Tibial nerve (tissue), 4 donors: ENCODE measurements at places on chromosomes 11 and 22. TPM values are rescaled to one million over a fixed set of nuclear protein-coding genes. Genes with fewer than 3 reads are reported as not detected.

- no peak for DNase-seq
Measured at GRCh38 chr11:94595076-94595475, 27.9 kb downstream of the PIWIL4 start.

GRCh38 chr11:111319296-111319695 lies 20.9 kb downstream of the POU2AF3 start:
- DNase-seq: no peak

GRCh38 chr22:32334660-32335365 lies 22.9 kb upstream of the RFPL3 start:
- no peak for DNase-seq

The GDPD4 gene
- not detected for total RNA-seq

The SLC37A2 gene
- 3.9 TPM for total RNA-seq

The AQP11 gene
- 0.78 TPM for total RNA-seq

GRCh38 chr22:32971276-32971675 lies 86.9 kb downstream of the SYN3 start:
- DNase-seq: no peak

The SHANK2 gene
- 2.0 TPM for total RNA-seq

- DNase-seq: no peak
Measured at GRCh38 chr22:22133910-22134309, 110.7 kb upstream of the VPREB1 start.

- DNase-seq: no peak
Measured at GRCh38 chr11:86301742-86302091, 323 bp upstream of the HIKESHI start.

The PGA5 gene
- not detected for total RNA-seq

DNA sequence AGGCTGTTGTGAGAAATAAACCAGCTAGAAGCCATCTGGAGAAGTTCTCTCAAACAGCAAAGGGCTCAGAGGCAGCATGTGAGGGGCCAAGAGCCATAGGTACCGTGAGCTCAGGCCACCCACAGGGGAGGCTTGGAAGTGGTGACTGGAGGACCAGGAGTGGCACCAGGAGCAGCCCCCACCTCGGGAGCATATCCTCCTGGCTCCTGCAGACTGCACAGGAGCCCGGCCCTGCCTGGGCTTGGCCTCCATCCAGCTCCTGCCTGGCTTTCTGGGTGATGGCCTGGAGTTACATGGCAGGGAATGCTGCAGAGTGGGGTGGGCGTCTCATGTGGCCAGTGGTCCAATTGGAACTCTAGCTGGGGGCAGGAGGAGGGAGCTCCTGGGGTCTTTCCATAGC lies 4.2 kb upstream of the MPPED1 start:
- DNase-seq: no peak

GRCh38 chr11:82229341-82229740 lies 504.3 kb downstream of the FAM181B start:
- no peak for DNase-seq

GRCh38 chr11:68855205-68855981 lies 13.7 kb upstream of the CPT1A start:
- DNase-seq: no peak

The ANO3 gene
- 0.90 TPM for total RNA-seq

The GVQW3 gene
- total RNA-seq: 2.1 TPM

GRCh38 chr11:19201737-19202605 lies at the start of gene CSRP3:
Gene CSRP3 (minus strand): TSS chr11:19201983. CDS start chr11:19192448, 9,535 bp downstream.
- DNase-seq: no peak

The GSTT2B gene
- 0.66 TPM for total RNA-seq

DNA sequence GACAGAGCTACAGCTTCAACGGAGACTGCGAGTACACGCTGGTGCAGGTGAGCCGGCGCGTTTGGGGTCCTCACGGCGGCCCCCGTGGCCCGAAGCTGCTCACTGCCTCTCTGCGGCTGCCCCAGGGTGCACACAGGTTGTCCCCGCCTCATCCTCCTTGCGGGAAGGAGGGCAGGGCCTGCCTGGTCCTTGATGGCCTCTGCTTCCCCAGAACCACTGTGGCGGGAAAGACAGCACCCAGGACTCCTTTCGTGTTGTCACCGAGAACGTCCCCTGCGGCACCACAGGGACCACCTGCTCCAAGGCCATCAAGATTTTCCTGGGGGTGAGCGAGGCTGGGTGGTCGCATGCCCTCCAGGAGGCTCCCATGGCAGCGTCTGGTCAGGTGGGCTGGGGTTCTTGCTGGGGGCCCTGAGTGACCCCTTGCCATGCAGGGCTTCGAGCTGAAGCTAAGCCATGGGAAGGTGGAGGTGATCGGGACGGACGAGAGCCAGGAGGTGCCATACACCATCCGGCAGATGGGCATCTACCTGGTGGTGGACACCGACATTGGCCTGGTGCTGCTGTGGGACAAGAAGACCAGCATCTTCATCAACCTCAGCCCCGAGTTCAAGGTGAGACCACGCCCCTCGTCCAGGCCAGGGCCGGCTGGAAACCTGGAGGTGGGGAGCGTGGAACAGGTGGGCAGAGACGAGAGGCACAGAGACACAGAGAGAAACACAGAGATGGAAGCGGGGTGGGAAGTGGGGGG lies 19.4 kb downstream of the MUC5AC start:
- no peak for DNase-seq

GRCh38 chr11:115501502-115501892 lies 2.7 kb downstream of the CADM1 start:
- no peak for DNase-seq

DNA sequence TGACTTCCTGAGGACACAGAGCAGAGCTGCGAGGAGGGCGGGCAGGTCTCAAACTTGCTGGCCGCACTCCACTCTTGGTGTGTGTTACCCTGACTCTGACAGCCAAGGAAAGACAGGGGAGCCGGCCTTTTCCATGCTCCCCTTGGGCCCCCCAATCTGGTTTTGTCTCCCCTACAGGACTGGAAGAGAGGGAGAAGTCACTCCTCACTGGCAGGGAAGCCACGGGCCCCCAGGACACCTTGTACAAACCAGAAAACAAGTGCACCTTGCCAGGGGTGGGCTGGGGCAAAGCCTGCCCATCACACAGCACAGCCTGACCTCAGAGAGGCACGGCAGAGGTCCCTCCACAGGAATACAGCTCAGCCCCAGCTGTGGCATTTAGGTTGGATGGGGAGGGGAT lies 20.2 kb downstream of the CBX7 start:
- DNase-seq: no peak

GRCh38 chr11:117070016-117070415 lies 28.2 kb downstream of the SIK3 start:
- no peak for DNase-seq

The UBASH3B gene
- 5.1 TPM for total RNA-seq

DNA sequence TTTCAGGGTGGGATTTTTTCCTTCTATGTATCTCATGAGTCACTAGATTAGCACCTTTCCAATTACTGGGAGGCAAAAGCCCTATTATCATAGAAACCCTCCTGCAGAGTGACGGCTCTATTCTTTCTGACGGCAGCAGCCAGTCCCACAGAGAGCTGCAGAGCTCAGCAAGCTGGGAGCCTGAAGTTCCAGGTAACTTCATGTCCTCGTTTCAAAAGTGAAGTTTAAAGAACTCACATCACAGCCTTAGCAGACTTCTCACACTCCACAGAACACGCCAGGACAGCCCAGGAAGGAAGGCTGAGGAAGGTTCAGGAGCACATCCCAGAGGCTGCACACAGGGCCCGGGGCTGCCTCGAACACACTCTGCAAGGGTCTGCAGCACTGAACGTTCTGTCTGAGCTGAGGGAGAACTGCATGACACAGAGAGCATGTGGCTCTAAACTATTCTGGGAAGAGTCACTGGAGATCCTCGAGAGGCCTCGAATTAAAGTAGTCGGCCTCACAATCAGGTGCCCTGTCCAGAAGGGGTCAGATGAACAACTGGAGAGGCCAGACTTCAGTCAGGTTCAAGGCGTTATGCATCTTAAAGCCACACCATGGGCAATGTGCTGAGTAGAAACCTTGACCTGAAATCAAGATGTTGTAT lies 104.2 kb upstream of the DRD2 start:
- no peak for DNase-seq

DNA sequence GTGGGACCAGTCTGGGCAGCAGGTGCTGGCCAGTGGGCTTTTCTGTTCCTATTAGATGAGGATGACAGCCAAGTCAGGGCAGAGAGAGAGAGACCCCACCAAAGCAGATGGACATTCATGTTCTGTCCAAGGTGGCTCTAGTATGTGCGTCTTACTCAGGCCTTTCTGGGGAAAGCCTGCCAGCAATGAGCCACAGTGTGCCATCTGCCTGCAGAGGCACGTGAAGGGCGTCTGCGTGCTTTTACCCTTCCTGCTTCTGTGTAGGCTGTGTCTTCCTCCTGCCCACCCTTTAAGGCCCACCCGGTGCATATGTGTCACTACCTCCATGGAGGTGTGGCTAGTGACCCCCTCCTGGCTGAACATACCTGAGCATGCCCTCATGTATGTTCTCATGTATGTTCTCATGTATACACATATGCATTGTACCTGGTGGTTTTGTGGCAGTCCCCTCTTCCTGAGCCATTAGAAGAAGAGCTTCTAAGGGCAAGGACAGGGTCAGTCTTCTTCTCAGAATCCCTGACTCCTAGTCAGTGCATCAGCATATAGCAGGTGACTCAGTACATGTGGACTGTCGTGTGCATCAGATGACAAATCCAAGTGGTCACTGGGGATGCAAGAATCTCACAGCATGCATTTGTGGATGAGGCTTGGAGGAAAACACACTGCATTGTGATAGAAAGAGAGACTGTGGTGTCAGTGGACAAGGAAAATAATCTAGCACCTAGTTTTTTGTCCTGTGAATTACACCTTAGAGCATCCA lies 90.4 kb upstream of the YWHAH start:
- no peak for DNase-seq

The MN1 gene
- total RNA-seq: 3.9 TPM

DNA sequence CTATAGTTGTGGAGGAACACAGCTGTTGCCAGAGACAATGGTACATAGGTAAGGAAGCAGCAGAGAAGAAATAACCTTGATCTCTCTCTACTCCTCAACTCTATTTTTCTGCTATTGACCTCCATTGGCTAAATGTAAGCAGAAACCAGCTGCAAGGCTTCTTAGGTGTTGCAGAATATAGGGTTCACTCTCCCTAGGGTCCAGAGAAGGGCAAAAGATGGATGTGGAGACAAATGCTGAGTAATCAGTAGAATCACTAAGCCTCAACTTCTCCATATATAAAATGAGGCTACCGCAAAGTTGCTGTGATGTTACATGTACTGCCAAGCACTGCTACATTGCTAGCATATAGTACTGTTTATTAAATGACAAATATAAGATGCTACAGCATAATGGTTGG lies 120.6 kb downstream of the PDE3B start:
- no peak for DNase-seq

GRCh38 chr11:76279646-76280045 lies 73.3 kb upstream of the WNT11 start:
- DNase-seq: no peak

The KRTAP5-1 gene
- not detected for total RNA-seq

DNA sequence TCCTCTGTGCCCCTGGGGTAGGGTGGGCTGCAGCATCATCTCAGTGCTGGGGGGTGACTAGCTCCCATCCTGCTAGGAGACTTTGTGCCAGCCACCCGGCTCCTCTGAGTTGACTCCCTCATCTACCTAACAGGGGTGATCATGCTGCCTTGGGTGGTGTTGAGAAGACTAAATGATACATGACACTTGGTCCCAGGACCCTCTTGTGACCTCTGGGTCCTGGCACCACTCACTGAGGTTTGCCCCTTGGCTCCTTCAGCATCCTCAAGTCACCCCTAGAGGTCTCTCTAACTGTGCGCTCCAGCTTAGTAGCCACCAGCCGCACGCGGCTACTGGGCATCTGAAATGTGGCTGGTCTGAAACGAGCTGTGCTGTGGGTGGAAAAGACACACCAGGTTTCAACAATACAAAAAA lies 72.1 kb downstream of the LRRC32 start:
- DNase-seq: no peak

The OVCH2 gene
- total RNA-seq: not detected

DNA sequence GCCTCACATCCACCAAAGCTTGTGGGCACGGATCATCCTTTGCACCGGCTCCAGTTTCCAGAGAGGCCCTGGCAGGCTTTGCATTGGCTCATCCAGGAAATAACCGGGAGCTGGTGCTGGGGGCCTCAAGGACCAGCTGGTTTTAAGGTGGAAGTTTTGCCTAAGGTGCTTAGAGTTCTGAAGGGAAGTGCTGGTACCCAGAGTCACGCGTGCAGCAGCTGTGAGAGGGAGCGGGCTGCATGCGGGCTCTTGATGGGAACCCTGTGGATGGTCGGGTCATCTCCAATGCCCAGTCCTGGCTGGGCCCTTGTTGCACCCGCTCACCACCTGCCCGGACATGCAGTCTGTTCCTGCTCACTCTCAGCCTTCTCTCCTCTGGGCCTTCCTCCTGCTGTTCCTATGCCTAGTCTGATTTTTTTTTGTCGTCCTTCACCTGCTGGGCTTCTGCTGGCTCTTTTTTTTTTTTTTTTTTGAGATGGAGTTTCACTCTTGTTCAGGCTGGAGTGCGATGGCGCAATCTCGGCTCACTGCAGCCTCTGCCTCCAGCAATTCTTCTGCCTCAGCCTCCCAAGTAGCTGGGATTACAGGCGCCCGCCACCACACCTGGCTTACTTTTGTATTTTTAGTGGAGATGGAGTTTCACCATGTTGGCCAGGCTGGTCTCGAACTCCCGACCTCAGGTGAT lies 24.0 kb upstream of the PRR5 start:
- DNase-seq: no peak

- no peak for DNase-seq
Measured at GRCh38 chr11:33333816-33334215, 76.6 kb downstream of the HIPK3 start.

DNA sequence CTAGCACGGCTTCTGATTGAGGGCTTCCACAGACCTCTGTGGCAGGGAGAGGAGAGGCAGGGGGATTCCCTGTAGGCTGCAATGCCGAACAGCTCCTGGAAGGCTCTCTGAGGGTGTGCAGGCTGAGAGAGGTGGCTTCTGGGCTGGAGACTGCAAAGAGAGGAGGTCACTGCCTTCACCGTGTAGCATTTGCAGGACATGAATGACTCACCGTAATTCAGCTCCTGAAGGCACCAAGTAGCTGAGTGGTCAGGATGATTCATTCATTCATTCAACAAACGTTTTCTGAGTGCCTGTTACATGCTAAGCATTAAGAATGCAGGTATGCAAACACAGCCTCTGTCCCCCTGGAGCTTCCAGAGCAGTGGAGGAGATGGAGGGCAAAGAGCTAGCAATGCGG lies 18.0 kb upstream of the EIF3D start:
- DNase-seq: no peak

DNA sequence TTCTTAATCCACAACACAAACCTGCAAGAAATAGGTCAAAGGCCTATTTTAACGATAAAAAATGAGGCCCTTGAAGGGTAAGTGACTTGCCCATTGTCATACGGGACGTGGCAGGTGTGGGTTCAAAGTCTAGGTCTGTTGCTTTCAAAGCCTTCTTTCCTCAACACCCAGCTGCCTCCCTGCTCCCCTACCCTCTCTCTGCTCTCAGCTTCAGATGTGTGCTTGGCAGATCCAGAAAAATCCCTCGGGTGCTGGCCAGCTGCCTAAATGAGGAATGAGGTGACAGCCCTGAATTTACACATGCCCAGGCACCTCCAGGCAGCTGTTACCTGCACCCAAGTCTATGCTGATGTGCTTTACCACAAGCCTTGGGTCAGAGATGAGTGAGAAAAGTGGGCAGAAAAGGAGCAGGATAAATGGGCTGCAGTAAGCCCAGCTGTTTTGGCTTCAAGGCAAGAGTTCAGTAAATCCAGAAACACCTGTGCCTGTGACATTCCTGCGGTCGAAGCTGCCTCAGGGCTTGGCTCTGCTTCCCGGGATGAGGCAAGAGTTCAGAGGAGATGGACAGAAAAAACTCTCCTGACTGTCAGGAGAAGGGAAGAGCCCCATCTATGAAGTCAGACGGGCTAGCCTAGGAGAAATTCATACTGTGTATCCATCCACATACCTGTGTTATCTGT lies 49.9 kb upstream of the LDLRAD3 start:
- no peak for DNase-seq
